Stimulated activated CD4-positive, alpha-beta T cell treated with anti-CD3 and anti-CD28 coated beads, Interleukin-4, amount 100 ng/mL, for 48 hours (primary cell): ENCODE measurements at places on chromosomes 7 and 10.

DNA sequence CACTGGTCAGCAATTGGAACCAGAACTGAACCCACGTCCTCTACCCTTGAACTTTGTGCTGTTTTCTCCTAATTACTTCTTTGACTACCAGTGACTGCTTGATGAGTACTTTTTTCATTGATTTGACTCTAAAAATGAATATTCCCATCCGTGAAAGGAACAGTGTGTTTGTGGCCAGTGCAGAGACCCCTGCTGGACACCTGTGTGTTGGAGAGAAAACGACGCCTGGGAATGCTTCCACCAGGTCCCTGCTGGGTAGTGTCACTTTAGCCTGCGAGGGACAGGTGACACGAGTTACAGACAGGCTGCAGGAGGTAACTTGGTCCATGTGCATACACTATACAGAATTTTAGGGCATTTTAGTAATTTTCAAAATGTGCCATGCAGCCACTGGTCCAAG lies 6.8 kb upstream of the GJD4 start:
- DNase-seq: no peak

DNA sequence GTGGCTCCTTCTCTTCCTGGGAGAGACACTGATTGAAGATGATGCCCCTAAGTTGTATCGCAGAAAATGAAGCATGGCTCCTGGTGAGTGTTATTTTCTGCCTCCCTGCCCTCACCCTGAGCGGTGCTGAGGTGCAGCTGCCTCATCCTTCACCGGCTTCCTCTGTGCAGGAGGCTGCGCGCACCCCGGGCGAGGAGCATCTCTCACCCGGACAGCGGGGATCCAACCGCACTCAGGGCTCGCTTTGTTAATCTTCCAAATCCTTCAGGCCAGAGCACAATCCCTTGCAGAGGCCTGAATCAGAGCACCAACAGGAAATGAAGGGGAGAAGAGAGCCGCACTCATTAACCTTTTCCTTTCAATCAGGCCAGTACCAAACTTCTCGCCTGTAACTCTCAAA lies 910.3 kb downstream of the CCSER2 start:
- no peak for DNase-seq

GRCh38 chr7:80922253-80923049 lies 3.6 kb upstream of the SEMA3C start:
- DNase-seq: no peak

GRCh38 chr10:30742471-30742870 lies 112.9 kb upstream of the LYZL2 start:
- DNase-seq: no peak

DNA sequence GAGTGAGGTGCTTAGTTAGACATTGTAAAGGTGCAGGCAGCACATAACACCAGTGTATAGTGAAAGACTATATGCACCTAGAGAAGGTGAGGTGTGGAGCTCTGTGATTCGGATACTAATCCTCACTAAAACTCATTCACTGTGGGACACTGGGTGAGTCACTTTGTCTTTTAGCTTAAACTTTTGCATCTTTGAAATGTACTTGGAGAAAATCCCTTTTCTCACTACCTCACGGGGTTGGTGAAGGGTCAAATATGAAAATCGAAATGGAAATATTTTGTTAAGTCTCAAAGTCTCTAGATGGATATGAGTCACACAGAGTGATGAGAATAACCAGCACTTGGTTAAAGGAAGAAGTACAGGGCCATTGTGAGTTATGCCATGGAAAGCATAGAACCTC lies 38.0 kb downstream of the MDFIC start:
- DNase-seq: no peak

DNA sequence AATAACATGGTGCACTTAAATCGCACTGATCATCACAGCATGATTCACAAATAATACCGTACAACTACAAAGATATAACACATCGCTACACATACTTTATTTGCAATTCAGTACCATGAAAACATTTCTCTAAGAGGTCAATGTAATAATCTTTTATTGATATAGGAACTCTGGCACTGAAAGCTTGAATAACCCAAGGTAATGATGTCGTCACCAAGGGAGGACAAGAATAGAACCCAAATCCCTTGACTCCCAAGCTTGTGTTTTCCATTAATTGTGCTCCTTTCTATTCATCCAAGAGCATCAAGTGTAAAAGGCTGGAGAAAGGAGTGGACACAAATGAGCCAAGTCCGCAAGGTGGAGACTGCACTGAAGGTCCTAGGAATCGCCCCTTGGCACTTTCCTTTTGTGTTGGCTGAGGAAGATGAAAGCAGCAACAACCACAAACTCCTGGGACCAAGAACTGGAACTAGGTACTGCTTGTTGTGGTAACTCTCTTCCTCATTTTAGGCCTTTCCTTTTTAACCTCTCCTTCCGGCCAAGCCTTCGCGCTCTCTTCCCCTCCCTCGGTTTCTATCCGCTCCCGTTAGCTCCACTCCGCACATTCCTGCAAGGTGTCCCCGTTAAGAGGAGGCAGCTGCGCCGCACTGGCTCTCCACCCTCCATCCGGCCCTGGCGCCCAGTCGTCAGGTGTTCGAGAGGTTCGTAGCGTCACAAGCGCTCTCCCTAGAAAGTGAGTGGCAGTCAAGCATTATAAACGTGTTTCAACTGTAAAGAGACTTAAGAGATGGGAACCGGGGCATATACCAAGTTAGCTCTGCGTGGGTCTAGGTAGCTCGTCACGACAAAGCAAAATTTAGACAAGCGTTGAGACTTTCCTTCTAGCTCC lies 1.0 kb upstream of the CBLL1 start:
- DNase-seq: peak; percentile 48

DNA sequence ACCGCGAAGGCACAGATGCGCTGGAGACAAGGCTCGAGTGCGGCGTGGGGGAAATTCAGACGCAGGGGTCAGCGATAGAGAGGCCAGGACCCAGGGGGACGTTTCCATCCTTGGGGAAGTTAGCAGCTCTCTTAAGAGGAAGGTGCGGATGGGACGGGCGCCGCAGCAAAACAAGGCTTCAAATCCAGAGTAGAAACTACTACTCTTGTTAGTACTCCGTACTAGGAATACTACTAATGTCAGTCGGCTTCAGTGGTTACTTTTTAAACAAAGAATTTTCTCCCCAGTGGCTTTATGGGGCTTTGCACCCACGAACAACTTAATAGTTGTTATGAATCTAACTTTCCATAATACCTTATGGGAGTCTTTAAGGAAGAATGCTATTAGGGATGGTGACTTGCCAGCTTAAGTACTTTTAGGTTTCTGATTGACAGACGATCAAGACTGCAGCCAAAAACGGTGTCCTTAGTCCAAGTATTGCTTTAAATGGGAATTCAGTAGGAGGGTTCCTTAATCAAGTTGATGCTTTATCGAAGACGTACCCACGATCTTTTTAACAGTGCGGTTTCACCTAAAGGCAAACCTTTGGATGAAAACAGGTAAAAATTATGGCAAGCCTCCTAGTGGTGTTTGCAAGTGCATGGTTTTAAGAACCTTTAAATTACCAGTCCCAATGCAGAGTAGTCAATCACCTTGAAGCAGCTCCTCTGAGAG lies 812 bp upstream of the IDE start:
- DNase-seq: no peak

DNA sequence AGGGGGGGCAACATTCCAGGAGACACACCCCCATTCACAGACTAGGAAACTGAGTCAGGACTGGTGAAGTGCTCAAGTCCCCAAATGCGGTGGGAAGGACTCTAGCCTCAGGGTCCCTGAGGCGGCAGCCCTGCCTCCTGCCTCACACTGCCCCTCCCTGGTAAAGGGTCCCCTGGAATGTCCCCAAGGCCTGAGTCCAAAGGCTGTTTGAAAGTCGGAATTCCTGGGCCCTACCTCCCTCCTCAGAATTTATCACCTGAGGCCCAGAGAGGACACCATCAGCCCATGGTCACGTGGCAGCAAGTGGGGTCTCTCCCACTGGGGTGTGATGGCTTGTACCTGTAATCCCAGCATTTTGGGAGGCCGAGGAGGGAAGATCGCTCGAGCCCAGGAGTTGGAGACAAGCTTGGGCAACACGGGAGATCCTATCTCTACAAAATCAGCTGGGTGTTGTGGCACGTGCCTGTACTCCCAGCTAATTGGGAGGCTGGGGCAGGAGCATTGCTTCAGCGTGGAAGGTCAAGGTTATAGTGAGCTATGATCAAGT lies 110.3 kb upstream of the TNRC18 start:
- DNase-seq: no peak

DNA sequence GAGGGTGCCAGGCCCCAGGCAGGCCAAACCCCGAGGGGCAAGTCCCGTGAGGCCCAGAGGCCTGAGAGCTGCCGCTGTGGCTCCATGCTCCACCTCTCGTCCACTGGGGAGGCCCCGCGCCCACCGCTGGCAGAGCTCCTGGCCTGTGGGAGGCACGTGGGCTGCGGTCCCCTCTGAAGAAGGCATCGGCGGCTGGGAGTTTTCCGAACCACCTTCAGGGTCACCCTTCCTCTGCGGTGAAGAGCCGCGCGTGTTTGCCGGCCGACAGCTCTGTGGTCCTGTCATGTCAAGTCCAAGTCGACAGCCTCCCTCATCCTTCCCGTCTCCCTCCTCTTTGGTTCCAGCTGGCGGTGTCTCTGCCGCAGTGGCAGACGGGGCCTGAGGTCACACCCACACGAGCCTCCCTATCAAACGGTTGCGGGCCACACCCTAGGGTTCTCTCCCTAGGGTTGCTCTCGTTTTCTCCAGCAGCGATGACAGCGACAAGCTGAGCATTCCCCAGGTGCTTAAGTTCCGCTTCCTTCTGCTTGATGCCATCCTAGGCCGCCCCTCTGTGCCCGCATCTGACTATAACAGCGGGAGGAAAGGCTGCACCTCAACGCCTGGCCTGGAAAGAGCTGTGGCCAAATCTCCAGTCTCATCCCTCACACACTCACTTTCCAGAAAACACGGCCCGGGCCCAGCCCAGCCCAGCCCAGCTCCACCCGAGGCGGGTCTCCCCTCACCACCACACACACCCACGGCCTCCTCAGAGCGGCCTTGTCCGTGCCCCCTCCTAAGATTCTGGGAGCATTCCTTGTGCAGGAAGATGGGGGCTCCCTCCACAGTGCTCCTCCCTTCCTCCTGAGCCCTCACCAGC lies 185.0 kb downstream of the ELFN1 start:
- no peak for DNase-seq

- no peak for DNase-seq
Measured at GRCh38 chr10:74924251-74924963, 98.0 kb downstream of the KAT6B start.

DNA sequence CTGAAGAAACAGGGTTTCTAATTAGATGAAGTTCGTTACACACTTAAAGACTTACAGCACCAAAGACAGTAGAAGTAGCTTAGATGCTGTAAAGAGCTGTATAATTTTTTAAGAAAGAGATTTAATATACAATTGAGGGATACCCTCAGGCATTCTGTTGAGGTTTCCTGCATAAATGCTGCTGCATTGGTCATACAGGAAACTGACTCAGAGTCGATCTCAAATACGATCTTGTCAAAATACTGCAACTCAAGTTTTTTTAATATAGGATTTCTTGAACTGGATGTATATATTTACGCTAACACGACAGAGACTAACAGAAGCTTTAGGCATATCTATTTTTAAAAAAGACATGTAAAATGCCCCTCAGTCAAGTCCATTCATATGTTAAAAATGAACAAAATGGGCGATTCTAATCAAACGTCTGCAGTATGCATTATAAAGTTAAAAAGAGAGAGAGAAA lies 2.4 kb upstream of the ARID5B start:
- no peak for DNase-seq

- no peak for DNase-seq
Measured at GRCh38 chr10:44818701-44819127, 92.4 kb upstream of the TMEM72 start.

DNA sequence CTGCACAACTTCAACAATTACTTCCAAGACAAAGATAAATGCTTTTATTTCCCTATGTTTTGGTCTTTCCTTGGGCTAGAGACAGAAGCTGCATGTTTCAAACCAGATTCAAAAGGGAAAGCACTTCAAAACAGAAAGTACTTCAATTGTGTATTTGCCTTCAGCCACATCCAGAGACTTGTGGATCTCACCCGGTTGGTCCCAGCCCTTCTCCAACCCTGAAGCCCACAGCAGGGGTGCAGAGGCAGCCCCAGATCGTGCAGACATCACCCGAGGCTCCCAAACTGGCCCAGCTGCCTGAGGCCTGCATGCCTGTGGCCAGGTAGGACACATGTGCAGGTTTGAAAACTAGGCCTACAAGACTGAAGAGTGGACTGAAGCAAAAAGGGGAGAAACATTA lies 80.8 kb downstream of the ALOX5 start:
- DNase-seq: no peak

GRCh38 chr7:149196151-149196704 lies 882 bp downstream of the ZNF282 start:
- no peak for DNase-seq

- DNase-seq: no peak
Measured at GRCh38 chr10:6763423-6763822, 183.3 kb upstream of the PRKCQ start.

DNA sequence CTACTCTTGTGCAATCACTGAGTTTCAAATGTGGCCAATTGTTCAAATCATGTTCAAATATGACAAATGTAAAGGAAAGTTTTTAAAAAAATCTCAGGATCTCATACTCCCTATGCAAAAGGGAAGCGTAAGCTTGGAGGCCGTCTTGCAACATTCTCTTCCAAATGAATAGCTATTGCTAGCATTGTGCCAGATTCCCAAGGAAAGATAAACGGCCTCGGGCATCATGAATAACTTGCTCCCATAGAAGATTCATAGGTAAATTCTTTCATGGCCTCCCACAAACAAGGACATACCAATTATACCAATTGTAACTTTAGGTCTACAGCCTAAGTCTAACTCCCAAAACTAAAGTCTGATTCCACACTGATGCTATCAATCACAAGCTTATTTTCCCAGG lies 416.9 kb downstream of the THSD7A start:
- no peak for DNase-seq

- DNase-seq: no peak
Measured at GRCh38 chr10:85655411-85655810, 711.2 kb downstream of the GRID1 start.

- DNase-seq: no peak
Measured at GRCh38 chr10:99297033-99297432, 32.1 kb upstream of the CNNM1 start.

DNA sequence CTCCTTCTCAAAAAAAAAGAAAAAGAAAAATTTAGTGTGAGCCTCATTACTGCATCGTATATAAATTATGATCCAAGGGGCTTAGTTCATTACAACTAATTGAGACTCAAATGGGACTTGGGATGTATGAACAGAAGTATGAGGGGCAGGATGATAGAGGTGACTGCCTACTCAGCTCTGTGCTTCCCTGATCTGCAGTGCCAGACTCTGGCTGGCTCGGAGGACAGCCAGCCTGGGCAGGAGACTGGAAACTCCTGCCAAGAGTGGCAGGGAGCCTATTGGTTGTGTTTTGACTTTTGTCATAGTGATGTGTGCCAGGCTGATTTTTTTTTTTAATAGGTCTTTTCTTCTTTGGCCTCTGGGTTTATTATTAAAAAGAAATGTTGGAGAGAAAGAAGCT lies 73.8 kb upstream of the GTF2IRD1 start:
- DNase-seq: no peak
